Adipocyte (in vitro differentiated cells): ENCODE measurements at places on chromosomes 12 and 14.

- no peak for DNase-seq
These were observed 58.6 kb upstream of the BCL11B start for GRCh38 chr14:99330316-99331240.

- DNase-seq = peak; percentile 11
These were observed 9.5 kb downstream of the PHETA1 start for GRCh38 chr12:111359231-111359913.

DNA sequence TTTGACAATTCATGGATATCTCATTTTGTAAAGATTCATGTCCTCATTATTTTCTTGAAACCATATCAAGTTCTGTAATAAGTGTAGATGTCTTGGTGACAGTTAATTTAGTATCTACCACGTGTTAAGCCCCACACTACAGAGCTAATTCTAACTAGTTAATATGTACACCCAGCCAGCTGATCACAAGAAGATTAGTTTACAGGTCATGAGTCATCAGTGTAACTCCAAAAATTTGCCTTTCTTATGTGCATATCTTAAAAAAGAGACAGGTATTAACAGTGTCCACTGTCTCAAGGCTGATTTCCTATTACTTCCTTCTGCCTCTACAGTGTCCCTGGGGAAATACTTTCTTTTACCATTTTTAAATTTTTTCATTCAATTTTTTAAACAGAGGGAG, 13.3 kb upstream of the YBX3 start:
- no peak for DNase-seq

- no peak for DNase-seq
These were observed 21.1 kb upstream of the GALNT16 start for GRCh38 chr14:69238883-69239282.

- no peak for DNase-seq
These were observed 468.2 kb upstream of the CCDC196 start for GRCh38 chr14:66017927-66018326.

- DNase-seq = no peak
These were observed 180.8 kb downstream of the ZFP36L1 start for GRCh38 chr14:68612049-68612448.

- peak; percentile 55 for DNase-seq
These were observed 98.3 kb downstream of the PTGER2 start for GRCh38 chr14:52412426-52412825.

DNA sequence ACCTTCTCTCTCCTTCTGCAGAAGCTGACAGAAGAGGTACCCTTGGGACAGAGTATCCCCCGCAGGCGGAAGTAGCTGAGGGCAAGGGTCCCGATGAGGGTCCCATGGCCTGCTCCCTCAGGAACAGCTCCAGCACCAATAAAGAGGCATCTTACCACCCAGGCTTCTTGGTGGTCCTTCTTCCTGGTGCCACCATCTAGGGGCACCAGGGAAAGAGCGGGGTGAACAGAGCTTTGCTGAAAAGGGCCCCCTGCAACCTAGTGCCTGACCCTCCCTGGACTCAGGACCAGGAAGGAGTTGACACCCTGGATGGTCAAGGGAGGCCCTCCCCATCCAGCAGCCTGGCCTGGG, 591 bp upstream of the IRF9 start:
- DNase-seq = no peak

GRCh38 chr12:41661141-41661765, 473.1 kb downstream of the PDZRN4 start:
- DNase-seq = no peak

GRCh38 chr12:88723219-88723618, 142.9 kb upstream of the KITLG start:
- DNase-seq = peak; percentile 55

DNA sequence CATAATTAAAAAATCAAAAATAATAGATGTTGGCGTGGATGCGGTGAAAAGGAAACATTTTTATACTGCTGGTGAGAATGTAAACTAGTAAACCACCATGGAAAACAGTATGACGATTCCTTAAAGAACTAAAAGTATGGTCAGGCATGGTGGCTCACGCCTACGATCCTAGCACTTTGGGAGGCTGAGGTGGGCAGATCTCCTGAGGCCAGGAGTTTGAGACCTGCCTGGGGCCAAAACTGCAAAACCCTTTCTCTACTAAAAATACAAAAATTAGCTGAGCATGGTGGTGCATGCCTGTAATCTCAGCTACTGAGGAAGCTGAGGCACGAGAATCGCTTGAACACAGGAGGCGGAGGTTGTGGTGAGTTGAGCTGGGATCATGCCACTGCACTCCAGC, 195.7 kb upstream of the BMP4 start:
- DNase-seq = no peak

- no peak for DNase-seq
These were observed 63.4 kb downstream of the ITPR2 start for GRCh38 chr12:26769611-26770010.

- no peak for DNase-seq
These were observed 24.2 kb downstream of the TRIM9 start for GRCh38 chr14:51070726-51071125.

DNA sequence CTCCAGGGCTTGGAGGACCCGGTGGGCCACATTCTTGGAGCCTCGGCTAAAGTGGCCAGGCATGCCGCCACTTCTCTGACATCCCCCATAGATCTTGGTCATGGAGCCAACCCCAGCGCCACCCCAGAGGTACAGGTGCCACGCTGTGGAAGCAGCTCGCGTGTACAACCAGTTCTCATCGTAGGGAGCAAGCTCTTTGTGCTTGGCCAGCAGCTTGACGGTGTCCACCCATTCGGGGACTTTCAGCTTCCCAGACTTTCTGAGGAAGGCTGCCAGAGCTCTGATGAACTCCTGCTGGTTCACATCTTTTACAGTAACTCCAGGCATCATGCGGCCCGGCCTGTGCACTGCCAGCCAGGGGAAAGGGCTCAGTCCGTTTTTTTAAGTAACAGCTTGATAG, 29.3 kb upstream of the EAPP start:
- DNase-seq = no peak

DNA sequence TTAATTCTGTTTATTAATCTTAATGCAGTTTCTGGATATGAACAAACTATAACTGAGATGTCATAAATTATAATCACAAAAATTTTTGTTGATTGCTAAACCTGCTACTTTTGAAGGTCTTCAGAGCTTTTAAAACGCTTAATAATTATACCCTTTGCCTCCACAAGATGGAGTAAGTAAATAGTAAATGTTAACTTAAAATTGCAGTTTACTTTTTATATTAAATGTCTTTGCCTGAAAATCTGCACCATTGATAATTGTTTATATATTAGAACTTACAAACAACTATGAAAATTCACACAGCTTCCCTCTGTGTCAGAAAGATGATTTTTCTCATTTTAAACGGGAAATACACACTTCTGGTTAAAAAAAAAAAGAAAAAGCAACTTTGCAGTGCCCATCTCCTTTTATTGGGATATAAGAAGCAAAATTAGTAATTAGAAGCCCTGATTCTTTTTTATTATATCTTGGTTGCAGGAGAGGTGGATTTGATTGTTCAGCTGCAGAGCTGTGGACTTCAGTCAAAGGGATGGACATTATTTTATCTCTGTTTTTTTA, 35.6 kb downstream of the SCFD1 start:
- peak; percentile 42 for DNase-seq

DNA sequence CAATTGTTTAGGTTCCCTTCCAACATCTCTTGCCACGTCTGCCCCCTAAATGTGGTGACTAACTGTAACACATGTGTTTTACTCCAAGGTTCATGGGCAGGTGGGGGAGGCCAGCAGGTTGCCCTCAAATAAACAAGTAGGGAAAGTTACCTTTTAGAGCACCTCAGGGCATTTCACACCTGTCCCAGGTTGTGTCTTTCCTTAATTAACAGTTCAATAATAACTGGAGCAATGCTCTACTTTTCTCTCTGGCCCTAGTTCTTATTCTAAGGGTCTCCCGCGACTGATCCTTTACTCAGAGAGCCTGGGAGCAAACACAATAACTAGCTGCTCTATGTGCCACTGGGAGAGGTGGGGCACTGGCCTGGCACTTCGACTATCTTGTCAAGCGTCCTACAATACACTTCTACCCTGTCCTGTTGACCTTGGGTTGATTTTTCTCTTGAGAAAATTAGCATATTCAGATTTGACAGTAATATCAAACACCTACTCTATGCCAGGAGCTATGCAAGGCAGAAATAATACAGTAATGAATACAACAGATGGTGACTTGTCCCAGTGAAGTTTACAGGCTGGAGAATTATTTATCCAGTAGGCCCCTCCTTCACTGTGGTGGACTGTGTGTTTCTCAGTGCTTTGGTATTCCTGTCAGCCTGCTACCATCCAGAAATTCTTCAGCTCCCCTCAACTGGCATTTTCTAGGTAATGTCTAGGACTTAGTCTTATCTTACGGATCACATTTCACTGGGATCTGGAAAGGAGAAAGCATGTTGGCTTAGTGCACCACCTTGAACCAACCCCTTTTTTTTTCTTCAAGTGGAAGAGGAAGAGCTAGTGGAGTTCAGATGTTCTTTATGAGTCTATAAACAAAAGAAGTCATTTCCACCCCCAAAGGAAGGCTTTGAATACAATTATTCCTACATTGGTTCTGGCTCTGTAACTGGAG, 202.6 kb downstream of the CRADD start:
- peak; percentile 58 for DNase-seq

- DNase-seq = no peak
These were observed 12.3 kb upstream of the CLECL1 start for GRCh38 chr12:9745199-9745598.

- DNase-seq = peak; percentile 14
These were observed 153.8 kb upstream of the DDHD1 start for GRCh38 chr14:53306911-53307310.
